Stimulated activated CD8-positive, alpha-beta memory T cell treated with anti-CD3 and anti-CD28 coated beads, Interleukin-15, amount 100 ng/mL, for 4 hours (primary cell): ENCODE measurements at places on chromosomes 3 and 15.

DNA sequence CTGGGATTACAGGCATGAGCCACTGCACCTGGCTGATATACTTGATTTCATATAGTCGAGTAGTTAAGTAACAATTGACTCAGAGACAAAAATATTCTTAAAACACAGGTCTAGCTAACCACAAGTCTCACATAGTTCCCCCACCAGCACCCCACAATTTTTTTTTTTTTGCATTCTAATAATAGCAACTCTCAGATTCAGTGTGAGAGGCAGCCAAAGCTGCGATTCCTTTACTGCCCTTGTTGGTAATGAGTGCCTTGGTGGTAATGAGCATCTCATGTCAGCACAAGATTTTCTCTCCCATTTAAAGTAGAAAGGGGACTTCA, 72.5 kb downstream of the WWTR1 start:
- no peak for DNase-seq

DNA sequence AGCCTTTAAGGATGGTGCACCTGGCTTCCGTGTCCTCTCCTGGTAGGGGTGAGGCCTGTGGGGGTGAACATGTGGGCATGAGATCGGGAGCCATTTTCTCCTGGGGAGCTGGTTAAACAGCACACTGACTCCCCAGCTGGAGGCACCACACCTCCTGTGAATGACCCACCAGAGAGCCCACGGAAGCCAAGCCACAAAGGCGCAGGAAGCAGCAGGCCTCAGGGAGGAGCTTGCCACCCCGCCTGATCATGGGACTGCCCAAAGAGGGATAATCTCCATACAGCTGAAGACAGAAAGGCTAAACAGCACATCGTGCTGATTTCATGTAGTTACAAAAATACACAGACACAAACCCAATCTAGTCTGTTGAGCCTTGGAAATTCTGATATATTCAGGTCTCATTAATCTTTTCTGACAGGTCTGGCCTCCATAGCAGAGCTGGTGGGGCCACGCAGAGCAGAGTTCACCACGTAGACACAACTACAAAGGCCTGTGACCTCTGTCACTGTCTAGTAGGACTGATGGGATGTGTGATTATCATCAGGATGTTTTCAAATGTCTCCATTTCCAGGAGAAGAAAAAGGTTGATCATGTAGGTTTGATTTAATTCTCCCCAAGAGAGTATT, 75.2 kb downstream of the DUT start:
- DNase-seq: no peak

DNA sequence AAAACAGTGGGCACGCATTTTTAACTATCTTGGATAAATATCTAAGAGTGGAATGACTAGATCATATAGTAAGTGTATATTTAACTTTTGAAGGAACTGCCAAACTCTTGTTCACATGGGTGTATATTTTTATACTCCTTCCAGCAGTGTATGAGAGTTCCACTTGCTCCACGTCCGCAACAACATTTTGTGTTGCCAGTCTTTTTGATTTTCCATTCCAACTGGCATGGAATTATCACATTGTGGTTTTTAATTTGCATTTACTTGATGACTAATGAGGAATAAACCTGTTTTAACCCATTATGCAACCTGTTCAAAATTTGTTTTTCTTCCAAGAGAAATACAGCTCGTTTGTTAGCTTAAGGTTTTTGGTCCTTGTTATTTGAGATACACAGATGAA, 51.6 kb downstream of the ZNF621 start:
- no peak for DNase-seq

GRCh38 chr3:12415014-12415680, 69.1 kb upstream of the TSEN2 start:
- no peak for DNase-seq

DNA sequence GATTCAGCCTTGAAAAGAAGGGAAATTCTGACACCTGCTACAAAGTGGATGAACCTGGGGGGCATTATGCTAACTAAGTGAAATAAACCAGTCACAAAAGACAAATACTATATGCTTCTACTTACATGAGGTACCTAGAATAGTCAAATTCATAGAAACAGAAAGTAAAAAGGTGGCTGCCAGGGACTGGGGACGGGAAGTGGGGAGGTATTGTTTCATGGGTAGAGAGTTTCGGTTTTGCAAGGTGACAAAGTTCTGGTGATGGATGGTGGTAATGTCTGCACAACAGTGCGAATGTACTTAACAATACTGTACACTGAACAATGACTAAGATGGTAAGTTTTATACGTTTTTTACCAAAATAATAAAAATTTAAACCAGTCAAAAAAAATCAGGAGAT, 4.8 kb downstream of the IDH2 start:
- no peak for DNase-seq

- DNase-seq: no peak
These were observed 54.3 kb upstream of the SEC61A1 start for GRCh38 chr3:127997961-127998360.

DNA sequence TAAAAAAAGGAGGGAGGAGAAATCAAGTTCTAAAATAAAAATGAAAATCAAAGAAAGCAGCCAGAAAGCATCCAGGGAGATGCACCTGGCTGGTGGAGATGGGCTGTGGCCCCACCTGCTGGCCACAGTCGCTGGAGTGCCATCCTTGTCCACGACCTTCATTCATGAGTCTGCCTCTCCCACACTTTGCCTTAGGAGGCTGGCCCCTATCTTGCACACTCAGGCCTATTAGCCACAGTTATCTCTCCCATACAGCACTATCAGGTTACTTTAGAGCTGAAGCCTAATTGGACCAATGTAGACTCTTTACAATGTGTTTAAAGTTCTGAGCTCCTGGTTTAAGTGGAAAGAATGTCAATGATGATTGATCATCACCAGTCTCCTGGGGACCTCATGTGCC, 392.0 kb upstream of the RORA start:
- no peak for DNase-seq
